ENCODE measurements at places on chromosomes 11 and 22.

GRCh38 chr11:61632096-61632495, 48.1 kb upstream of the DAGLA start:
- no peak for DNase-seq

- no peak for DNase-seq
These were observed 10.5 kb downstream of the EI24 start for GRCh38 chr11:125579811-125580210.

GRCh38 chr22:41538583-41538982, 5.7 kb downstream of the POLR3H start:
- no peak for DNase-seq

DNA sequence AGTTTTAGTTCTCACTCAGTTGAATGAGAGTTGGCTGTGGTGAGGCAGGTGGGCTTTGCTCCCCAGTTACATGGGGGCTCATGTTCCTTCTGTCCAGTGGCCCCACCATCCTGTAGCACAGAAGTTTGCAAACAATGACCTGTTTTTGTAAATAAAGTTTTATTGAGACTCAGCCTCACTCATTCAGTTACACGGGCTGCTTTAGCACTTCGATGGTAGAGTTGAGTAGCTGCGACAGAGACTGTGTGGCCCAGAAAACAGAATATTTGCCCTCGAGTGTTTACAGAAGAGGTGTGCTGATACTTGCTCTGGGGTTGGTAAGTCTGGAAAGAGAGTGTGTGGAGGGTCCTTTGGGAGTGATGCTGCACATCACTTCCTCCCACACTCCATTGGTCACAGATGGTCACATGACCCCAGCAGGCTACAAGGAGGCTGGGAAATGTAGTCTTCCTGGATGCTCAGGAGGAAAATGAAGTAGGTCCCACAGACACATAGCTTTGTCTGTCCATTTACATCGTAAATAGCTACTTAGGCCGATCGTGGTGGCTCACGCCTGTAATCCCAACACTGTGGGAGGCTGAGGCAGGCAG, 34.6 kb downstream of the IFT27 start:
- DNase-seq: peak; percentile 10

DNA sequence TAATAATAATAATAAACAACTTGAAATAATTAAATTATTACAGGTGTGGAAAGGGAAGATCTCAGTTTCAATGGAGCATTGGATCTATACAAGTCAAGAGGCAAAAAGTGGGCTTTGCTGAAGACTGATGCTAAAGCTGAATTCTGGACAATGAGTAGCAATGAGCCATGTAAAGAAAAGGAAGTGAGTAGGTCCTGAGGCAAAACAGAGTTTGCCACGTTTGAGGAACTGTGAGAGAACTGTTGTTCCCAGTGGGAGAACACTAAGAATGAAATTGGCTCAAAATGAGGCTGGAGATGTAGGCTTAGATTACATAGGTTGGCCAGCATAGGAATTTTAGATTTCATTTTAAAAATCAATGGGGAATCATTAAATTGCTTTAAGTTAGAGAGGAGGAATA, 33.9 kb upstream of the TEAD1 start:
- DNase-seq: no peak
